ENCODE measurements at places on chromosomes 12 and 14. TPM values are rescaled to one million over a fixed set of nuclear protein-coding genes. Genes with fewer than 3 reads are reported as not detected.

The LYZ gene
- 31.9 TPM for total RNA-seq

The NOPCHAP1 gene
- total RNA-seq = 32.7 TPM

The SPIC gene
- not detected for total RNA-seq

The TMBIM6 gene
- 322 TPM for total RNA-seq

The EIF2S3B gene
- 1.3 TPM for total RNA-seq

The RAPGEF3 gene
- 0.78 TPM for total RNA-seq

The RPS6KA5 gene
- 7.7 TPM for total RNA-seq

The OR6C65 gene
- not detected for total RNA-seq

The CYP27B1 gene
- total RNA-seq = 2.6 TPM

The COL2A1 gene
- total RNA-seq = not detected

The HRK gene
- not detected for total RNA-seq

The LIN52 gene
- total RNA-seq = 4.9 TPM

The B4GALNT3 gene
- total RNA-seq = 0.07 TPM

The RPGRIP1 gene
- 0.31 TPM for total RNA-seq

The MLF2 gene
- 149 TPM for total RNA-seq

The TAS2R7 gene
- total RNA-seq = not detected

The PACS2 gene
- 20.8 TPM for total RNA-seq

The CACNB3 gene
- 3.6 TPM for total RNA-seq

The EGLN3 gene
- total RNA-seq = 13.0 TPM

The FGF23 gene
- not detected for total RNA-seq

The ANO4 gene
- not detected for total RNA-seq

The FAM90A1 gene
- 0.16 TPM for total RNA-seq

The TTC6 gene
- total RNA-seq = not detected
